ENCODE measurements at places on chromosomes 6 and 20. TPM values are rescaled to one million over a fixed set of nuclear protein-coding genes. Genes with fewer than 3 reads are reported as not detected.

PGC gene
- total RNA-seq, result not detected

TTLL9 gene
- total RNA-seq, result 0.05 TPM

RBM24 gene
- total RNA-seq, result 189 TPM

SLC35A1 gene
- total RNA-seq, result 11.6 TPM

FOXQ1 gene
- total RNA-seq, result not detected

GHRH gene
- total RNA-seq, result 0.93 TPM

MMP24 gene
- 0.25 TPM for total RNA-seq

WFDC10B gene
- not detected for total RNA-seq

RAMACL gene
- 0.77 TPM for total RNA-seq

BIRC7 gene
- 0.27 TPM for total RNA-seq

NKAPL gene
- total RNA-seq, result 4.5 TPM

SPATS1 gene
- total RNA-seq, result not detected

CRISP2 gene
- not detected for total RNA-seq

- no peak for DNase-seq
Measured at GRCh38 chr20:37369846-37370245, 23.9 kb downstream of the SRC start.

DNA sequence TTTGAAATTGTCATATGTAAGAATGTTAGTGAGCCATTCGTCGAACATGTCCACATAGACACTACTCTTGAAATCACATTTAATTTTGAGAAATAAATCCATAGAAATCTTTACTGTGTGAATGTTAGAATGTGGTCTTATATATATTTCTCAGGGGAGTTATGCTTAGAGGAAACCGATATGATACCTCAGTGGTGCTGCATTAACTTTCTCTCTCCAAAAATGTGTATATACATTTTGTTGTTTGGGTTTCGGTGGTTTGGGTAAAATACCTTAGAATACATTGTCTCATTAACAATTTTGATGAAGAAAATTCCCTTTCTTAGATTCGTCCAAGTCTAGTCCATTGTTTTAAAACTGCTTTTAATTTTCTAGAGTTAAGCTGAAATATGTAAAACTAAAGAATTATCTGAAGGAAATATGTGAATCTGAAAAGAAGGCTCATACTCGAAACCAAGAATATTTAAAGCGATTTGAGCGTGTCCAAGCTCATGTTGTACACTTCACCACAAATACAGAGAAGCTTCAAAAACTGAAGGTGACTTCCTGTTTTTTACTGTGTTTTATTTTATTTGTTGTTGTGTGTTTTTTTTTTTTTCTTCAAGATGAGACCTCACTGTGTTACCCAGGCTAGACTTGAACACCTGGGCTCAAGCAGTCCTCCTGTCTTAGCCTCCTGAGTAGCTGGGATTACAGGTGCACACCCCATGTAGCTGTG is 10.3 kb downstream of the KIZ start:
- no peak for DNase-seq

- DNase-seq, result no peak
Measured at GRCh38 chr20:54070187-54070987, at the start of gene BCAS1. Gene BCAS1, minus strand, starts transcription at chr20:54070594. Its CDS starts 11,876 bp downstream, at chr20:54058718.

DNA sequence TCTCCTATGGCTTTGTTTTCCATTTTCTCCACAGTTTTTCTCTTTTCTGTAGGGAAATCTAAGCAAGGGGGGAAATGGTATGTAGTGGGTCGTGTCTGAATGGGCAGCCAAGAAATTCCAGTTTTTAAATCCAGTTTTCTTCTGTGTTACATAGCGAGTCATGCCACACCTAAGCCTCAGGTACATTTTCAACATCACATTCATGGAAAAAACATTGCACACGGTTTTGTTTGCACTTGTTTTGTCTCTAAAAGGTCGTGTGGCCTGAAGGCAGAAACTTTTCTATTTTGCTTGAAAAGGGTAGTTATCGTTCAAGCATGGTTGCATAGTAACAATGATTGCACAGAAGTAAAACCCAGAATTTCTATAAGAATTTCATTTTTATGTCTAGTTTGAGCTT is 70.5 kb downstream of the MOXD1 start:
- no peak for DNase-seq

- DNase-seq, result no peak
Measured at GRCh38 chr6:36431197-36431596, 11.5 kb downstream of the PXT1 start.

GRCh38 chr6:108163267-108163643 is 2.6 kb upstream of the NR2E1 start:
- DNase-seq, result no peak

GRCh38 chr6:88167352-88167937 is 1.3 kb upstream of the CNR1 start:
- no peak for DNase-seq

GRCh38 chr6:34227761-34228421 is 8.8 kb upstream of the HMGA1 start:
- DNase-seq, result no peak

GRCh38 chr20:23484081-23484480 is 6.8 kb upstream of the CST8 start:
- DNase-seq, result no peak

GRCh38 chr6:170188571-170189001 is 102.3 kb downstream of the DLL1 start:
- no peak for DNase-seq

- DNase-seq, result no peak
Measured at GRCh38 chr6:14023855-14024254, 93.7 kb upstream of the CD83 start.

GRCh38 chr20:32037929-32038328 is 14.1 kb upstream of the HCK start:
- no peak for DNase-seq

DNA sequence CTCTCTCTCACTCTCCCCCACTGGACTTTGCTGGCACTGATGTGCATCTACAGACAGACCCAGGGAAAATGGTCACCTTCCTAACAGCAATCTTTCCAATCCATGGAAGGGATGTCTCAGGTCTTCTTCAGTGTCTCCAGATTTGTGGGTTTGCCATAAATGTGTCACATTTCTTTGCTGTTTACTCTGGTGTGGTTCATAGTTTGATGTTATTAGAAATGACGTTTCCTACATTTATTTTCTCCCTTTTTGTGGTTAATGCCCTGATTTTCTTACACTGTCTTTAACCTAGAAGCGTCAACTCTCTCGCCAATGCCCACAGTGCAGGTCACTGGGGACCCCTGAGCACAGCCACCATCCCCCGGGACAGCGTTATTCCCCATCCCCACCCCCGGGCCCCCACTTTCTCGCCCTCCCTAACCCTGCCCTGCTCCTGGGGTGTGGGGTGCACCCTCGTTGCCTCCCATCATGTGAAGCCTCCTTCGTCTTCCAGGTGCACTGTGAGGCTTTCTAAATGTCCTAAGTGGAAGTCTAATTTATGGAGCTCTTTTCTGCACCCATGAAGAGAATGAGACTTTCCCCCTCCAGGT is 86.5 kb downstream of the YTHDF1 start:
- DNase-seq, result no peak

- DNase-seq, result no peak
Measured at GRCh38 chr6:167764713-167765479, 61.8 kb upstream of the AFDN start.

GRCh38 chr6:3882866-3883265 is 33.7 kb downstream of the FAM50B start:
- DNase-seq, result no peak

DNA sequence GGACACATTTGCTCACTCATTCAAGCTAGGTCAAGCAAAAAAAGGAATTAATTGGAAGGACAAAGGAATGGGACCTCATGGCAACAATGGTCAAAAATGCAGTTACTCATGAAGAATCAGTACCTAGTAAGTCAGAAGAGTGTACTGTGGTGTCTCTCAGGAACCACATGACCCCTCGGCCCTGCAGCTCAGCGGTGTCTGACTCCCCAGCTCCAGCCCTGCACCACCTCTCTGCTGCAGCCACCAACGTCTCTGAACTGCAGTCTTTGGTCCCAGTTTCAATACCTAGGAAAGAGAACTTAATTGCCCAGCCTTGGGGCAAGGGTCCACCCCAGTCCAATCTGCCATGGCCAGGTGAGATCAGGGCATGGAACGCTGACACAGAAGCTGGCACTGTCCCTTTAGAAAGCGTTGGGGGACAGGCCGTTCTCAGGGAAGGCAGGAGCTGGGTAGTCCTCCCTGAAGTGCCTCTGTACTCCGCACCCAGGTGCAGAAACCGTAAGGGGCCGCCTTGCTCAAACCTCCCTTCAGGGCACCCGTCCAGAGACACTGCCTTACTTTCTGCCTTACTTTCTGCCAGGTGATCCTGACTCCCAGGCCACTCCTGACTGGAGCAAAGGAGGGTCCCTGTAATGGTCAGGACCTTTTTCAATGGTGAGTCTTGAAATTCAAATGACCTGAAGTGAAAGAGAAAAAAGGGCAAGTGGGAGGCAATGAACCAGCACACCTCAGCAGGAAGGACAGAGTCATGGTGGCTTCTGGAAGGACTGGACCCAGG is 13.2 kb upstream of the NELFCD start:
- DNase-seq, result no peak

All from left ventricle myocardium inferior (tissue), 1 donor.